Stimulated activated CD4-positive, alpha-beta T cell treated with anti-CD3 and anti-CD28 coated beads, Interleukin-1b, Interleukin-23, amount 100 ng/mL, for 1 hour (primary cell): ENCODE measurements at places on chromosomes 6 and 20.

DNA sequence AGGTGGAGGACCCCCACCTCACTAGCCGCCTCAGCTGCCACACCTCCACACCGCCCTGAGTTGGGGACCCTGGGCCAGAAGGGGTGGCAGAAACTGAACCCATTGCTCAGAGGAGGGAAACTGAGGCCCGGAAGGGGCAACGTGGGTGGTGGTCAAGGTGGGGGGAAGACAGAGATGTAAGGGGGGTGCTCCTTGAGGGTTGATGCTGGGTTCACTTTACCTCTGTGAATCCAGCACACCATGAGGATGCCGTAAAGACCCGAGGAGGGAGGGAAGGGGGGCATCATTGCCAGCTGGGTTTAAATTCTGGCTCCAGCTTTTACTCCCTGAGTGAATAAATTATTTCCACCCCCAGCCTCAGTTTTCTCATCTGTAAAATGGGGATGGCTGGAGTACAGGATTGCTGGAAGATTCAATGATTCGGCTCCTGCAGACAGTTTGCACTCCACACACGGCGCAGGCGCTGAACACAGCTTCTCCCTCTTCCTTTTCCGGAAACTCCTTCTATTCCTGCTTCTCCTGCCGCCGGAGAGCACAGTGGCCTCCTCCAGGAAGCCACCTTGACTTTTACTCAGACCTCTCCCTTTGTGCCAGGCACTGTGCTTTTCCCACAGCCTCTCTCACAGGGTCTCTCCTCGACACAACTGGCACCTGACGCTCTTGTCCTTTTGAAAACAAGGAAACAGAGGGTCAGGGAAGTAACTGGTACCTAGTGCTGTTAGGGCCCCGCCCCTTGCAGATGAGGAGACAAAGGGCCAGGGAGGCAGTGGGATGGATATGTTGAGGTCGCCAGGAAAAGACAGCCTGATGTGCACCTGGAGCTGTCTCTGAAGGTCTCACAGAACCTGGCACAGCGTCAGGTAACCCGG is 59.4 kb downstream of the UBE2V1 start:
- no peak for DNase-seq

DNA sequence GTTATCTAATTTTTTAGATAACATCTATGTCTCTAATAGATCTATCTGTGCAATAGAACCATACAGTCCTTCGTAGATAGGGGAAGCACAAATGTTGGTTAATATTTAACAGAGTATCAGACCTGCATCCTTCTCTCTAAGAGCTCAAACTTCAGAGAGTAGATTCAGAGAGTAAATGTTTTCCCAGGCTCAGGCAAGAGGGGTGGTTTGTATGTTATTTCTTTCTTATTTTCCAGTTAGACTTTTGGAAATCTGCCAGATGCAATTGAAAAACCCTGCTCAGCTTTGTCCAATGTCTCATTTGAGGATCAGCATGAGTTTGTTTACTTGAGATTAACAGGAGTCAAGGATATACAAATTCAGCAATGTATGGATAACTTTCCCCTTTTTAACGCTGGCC is 361.9 kb downstream of the BCKDHB start:
- DNase-seq, result no peak

DNA sequence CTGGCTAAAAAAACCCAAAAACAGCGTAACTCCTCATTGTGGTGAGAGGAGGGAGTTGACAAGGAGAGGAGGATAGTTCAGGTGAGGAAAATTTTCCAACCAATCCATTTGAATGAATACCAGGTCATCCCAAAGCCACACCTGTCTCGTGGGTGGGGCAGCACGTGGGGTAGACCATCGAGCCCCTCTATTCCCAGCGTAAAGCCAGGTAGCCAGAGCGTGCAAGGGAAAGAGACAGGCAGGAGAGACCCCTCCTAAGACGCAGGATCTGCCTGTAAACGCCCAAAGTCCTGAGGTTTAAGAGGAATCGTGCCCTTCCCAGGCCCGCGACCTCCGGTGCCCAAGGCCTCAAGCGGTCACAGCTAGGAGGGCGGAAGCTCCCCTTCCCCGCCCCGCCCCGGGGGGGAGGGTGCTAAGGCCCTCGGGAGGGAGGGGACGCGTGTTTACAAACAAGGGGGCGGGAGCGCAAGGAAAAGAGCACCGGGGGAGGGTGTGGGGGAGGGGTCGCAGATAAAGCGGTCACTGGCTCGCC is 712 bp downstream of the RXRB start:
- no peak for DNase-seq

GRCh38 chr6:75126518-75126917 is 79.3 kb downstream of the COL12A1 start:
- no peak for DNase-seq
